Fibroblast of mammary gland (primary cell): ENCODE measurements at places on chromosomes 7 and 10.

GRCh38 chr7:7554649-7555575 lies 11.8 kb upstream of the MIOS start:
- no peak for DNase-seq

DNA sequence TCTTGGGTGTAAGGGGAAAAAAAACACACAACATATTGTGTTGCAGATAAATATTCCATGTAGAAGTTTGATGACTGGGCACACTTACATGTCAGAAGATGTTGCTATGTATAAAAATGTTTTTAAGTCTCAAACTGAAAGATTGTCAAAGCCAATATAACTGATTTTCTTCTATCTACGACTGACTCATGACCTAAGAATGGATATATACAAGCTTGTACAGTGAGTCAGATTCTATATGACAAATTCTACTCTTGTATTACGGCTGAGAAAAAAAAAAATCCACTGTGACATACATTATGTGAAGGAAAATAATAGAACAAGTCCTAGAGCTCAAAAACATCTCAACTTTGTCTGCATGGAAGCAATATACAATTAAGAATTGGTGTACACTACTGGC lies 343.0 kb upstream of the PCDH15 start:
- DNase-seq, result peak; percentile 1

DNA sequence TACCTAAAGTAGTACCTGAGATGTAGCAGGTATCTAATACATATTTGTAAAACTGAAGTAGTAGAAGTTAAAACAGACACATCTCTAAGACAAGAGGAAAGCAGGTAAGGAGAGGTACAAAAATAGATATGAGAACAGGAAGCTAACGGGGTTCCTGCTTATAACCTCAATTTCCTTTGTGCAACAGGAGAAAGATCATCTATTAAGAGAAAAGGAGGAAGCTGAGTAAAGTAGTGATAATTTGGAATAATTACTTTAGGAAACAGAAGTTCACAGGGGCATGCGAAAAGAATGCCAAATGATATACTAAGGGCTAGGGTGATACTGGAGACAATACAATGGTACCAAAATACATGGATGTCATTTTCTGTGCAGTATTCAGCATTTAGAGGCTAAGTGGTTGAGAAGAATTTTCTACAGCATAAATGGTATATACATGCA lies 108.7 kb downstream of the NRBF2 start:
- DNase-seq, result no peak

- peak; percentile 23 for DNase-seq
Measured at GRCh38 chr7:138842111-138842510, 44.1 kb upstream of the ATP6V0A4 start.

DNA sequence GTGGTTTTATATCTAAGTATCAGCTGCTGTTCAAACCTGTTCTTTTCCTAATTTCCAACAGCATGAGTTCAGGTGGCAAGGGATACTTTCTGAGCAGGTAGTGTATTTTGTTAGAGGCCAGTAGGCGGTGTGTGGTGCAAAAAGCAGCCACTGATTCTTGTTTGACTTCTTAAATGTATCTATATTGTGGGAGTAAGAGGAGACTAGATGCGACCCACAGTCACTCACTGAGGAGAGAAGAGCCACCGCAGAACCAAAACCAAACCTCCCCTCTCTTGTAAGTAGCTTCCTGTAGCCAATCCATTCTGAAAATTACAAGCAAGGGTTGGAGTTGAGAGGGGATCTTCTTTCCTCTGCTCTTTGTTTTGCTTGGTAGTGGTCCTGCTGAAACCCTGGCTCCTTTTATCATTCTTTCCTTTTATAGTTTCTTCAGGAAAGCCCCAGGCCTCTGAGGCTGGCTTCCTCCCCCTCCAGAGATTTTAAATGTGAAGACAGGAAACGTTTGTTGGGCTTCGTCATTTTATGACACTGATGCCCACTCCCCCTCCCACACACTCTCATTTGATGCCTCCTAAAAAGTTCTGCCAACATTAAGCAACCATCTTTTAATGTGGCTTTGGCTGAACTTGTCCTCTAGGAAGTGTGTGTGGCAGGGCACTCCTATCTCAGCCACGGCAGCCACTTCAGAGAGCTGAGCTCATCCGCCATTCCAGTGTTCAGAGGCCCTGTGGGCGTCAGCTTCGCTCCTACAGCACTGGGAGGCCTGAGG lies 566.0 kb downstream of the SUGCT start:
- peak; percentile 36 for DNase-seq

DNA sequence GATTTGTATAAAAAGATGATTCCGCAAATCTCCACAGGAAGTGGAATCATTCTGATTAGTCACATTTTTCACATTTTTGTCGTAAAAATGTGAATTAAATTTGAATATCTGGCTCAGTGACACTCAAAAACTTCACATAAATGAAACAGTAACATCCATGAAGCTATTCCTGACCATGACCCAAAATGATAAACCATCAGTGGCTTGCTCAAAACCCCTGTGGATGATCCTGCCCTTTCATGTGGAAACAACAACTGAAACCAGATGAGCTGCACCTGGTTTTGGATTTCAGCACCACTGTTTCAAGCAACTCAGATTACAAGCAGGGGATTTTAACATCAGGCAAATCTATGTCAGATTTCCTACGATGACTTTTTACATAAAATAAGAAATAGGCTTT lies 80.3 kb downstream of the AMPH start:
- DNase-seq, result no peak

DNA sequence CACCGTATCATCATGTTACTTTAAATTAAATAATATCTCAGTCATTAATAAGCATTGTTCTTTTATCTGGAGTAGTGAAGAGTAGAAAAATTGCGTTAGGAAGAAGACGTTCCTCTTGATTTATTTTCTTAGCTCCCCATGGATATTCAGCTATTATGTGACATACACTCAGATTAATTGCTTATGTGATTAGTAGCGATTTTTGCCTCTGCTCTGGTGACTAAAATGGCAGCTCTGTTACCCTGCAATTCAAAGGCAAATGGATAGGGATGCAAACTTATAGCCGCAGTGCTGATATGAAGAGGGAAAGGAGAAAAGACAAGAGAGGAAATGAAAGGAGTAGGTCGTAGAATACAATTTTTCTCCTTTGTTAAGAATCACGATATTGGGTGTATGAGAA lies 188.4 kb upstream of the MALRD1 start:
- no peak for DNase-seq

DNA sequence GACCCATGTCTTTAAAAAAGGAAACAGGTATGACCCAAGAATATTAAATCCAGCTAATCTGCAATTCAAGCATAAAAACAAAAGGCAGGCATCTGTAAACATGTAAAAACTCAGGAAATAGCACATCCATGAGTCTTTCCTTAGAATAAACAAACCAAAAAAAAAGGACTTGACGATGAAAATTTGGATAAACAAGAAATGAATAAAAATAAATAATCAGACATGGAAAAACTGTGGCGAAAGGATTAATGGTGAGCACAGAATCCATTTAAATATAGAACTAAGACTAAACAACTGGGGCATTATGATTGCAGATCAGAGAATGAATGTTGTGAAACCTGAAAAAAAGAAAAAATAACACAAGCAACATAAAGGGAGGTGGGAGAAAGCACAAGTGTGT lies 170.1 kb downstream of the DOCK4 start:
- DNase-seq, result no peak

DNA sequence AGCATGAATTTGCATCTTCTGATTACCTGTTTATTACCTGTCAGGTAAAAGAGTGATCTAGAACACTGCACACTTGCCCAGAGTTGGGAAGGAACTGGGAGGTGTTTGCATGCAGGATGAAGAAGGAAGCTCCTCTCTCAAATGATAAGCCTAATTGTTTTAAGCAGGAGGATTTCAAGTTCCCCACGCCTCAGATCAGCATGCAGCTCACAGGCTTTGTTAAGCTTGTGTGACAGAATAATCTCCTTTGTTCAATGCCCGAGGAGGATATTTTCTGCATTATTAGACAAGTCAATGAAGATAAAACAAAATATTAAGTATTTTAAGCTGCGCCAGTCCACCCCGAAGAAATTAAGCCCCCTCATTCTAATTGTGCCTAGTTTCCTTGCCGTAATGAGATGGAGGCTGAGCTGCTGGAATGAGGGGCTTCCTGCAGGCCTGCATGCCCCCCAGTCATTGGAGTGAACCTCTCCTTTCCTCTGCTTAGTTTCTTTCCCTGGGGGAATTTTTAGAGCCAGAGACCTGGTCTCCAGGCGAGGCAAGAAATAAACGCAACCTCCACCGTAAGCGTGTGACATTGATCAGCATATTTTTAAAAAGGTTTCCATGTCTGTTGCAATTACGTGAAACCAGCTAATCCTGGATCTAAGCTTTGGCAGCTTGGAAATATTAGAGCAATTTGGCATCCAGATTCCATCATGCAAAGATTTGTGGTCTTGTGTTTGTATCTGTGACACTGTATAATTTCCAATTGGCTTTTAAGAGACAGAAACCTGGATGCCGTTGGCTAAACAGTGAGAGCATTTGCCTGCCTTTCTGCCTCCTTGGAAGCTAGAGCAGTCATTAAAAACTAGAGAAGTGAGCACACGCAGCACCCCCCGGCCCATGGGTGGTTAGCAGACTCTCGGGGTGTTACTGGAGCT lies 376.0 kb downstream of the GALNT17 start:
- no peak for DNase-seq

GRCh38 chr10:30558411-30558810 lies 71.1 kb downstream of the LYZL2 start:
- DNase-seq, result no peak

GRCh38 chr7:139645572-139646523 lies 122.4 kb downstream of the CLEC2L start:
- peak; percentile 90 for DNase-seq

GRCh38 chr7:143884969-143885559 lies 16.9 kb downstream of the TCAF1 start:
- peak; percentile 64 for DNase-seq

DNA sequence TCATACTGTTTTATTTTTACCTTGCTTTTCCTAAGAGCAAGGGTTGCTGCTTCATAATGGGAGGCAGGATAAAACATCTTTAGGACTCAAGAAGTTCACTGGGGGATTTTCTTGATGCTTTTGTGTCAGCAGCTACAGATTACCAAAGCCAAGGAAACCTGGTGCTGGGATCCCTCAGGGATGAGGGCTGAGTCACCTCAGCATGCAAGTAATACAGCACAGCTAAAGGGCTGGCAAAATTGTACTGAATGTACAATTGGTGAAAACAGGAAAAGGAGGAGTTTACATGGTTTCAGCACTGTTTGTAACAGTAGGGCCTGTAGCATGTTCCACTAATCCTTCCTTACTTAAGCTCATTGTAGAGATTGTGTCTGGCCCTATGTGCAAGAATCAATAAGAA lies 1056.8 kb downstream of the SORCS1 start:
- peak; percentile 84 for DNase-seq

GRCh38 chr10:95538412-95538811 lies 22.8 kb downstream of the SORBS1 start:
- DNase-seq, result no peak

GRCh38 chr10:103140469-103140868 lies 52.6 kb downstream of the NT5C2 start:
- DNase-seq, result no peak

DNA sequence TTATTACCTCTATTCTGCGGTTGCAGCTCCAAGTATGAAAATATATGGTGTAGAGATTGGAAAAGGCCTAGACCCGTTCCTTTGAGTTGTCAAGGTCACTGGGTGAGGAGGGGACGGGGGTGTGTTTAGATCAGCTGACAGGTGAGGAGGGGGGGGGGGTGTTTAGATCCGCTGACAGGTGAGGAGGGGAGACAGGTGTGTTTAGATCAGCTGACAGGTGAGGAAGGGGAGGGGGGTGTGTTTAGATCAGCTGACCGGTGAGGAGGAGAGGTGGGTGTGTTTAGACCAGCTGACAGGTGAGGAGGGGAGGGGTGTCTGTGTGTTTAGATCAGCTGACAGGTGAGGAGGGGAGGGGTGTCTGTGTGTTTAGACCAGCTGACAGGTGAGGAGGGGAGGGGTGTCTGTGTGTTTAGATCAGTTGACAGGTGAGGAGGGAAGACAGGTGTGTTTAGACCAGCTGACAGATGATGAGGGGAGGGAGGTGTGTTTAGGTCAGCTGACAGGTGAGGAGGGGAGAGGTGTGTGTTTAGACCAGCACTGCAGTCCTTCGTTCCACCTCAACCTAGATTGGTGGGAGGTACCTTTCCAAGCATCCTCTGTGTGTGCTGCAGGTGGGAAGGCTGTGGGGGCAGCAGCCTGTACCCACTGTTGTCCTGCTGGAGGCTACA lies 655.0 kb upstream of the ADARB2 start:
- DNase-seq, result no peak

DNA sequence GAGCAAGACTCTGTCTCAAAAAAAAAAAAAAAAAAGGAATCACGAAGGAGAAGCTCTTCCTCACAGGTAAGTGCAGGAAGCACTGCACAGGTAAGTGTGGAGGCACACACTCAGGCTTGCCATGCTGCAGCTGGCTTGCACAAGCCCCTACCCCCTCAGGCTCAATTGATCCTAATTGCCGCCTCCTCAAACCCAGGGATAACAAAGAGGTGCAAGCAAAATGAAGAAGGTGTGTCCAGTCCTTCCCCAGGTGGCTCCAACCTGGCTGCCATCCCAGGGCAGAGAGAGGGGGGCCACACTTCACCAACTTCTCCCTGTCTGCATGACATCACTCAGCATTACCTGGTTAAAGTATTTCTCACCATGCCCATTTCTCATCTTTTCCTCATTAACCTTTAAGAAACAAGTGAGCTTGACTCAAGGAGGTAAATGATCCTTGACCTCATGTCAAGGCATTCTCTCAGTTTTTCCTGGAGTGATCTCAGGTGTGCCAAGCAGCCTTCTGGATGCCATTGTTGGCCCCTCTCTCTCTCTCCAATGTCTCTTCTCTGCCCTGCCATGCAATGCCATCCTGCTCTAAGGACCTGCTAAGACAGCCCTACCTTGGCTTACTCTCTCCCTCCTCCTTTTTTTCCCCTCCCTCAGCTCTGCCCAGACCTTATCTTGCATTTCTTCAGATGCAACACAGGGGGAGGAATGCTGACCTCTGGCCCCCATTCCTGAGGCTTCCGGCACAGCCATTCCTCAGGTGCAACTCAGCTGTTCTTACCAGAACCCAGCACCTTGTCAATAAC lies 13.0 kb upstream of the TRPV6 start:
- no peak for DNase-seq

- no peak for DNase-seq
Measured at GRCh38 chr10:29199941-29200679, 88.8 kb upstream of the LYZL1 start.

- peak; percentile 90 for DNase-seq
Measured at GRCh38 chr7:115087437-115087836, 165.5 kb downstream of the MDFIC start.

GRCh38 chr7:104156842-104157277 lies 51.0 kb downstream of the ORC5 start:
- DNase-seq, result peak; percentile 55

DNA sequence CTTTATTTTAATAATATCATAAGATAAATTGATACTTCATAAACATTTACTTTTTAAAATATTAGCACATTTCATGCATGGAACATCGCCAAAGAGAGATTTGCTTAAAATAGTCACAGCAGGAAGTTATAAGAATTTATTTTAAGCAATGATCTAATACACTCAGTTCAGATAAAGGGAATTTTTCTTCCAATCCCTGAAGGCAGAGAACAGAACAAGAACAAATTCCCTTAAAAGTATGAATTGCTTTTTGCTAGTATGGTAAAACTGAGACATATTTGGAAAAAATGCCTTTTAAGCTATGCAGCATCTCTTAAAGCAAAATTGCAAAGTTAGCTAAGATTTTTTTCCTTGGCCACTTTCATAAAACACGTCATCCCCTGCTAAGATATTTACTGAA lies 91.0 kb downstream of the SEMA3D start:
- no peak for DNase-seq
